Omental fat pad (tissue), 4 donors: ENCODE measurements at places on chromosomes 2 and 18.
A peak's percentile ranks its signal among the peaks of the same experiment; 100 is the strongest.

DNA sequence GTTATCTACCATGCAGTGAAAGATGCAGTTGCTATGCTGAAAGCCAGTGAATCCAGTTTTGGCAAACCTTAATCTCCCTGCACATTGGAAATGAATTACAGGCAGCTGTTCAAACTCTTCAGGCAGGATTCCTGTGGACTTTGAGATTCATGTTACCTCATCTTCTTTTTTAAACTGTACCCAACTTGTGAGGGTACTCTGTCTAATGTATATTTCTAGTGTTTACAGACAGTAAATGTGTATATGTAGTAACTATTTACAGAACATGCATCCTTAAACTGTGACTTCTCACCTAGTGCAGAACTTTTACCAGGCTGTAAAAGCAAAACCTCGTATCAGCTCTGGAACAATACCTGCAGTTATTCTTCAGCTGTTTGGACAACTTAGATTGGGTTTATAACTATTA lies 50.9 kb downstream of the KDM3A start:
- DNase-seq = no peak

DNA sequence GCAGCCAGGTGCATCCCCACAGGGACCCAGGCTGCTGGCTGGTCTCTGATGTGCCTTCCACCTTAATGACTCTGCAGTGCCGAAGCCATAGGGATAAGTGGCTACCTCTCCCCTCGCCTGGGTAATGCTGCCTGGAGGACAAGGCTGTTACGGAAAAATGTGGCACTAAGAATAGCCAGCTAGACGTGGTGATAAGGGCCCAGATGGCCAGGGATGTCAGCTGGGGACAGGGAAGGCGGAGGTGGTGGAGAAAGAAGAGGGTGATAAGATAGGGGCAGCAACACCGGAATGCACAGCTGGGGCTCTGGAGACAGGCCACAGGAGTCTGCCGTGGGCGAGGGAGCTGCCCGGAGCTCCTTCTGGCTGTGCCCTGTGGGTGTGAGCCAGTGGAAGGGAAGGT lies 170.6 kb downstream of the FHOD3 start:
- no peak for DNase-seq

DNA sequence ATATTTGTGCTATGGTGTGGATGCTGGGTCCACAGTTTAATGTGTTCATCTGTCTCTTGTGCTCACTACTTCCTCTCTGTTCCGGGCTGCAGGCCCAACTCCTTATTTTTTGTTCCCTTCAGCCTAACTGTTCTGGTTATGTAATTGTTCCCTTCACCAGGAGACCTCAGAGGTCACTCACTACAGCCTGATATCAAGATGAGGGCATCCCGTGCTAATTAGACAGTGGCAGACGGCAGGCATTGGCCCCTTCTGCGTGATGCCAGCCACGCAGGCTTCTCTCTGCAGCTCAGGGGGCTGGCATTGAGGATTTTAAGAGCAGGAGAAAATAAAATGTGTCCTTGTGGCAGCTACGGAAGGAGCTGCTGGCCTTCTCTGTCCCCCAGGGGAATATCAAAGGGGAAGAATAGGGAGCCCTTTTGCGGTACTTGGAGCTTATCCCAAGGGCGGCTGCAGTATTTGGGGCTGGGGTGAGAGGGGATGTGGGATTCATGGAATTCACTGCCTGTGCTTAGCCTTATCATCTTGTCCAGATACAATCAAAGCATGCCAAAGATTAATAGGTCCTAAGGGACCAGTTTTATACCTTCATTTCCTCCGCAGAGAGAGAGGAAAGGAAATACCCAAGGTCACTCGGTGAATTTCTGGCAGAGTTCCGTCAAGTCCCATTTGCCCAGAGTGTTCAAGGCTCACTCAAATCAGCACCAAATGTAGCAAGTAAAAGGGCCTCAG lies 53.3 kb upstream of the TRIB2 start:
- DNase-seq = no peak

GRCh38 chr2:9979977-9980376 lies 28.5 kb downstream of the GRHL1 start:
- no peak for DNase-seq

DNA sequence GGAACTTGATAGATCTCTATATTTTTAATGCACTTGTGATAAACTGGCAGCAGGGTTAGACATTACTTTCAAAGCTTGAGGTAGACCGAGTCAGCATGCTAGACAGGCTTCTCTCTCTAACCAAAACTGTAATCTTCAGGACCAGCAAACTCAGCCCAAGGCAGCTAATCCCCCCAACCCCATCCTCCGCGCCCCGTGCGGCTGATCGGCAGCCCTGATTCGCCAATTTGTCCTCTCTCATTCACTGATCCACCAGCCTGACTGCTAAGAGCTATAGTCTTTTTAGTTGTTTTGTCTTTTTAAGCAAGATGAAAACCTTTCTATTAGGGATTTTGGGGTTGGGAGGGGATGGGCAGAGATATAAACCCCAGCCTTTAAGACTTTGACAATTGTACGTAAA lies 20.7 kb downstream of the ASPRV1 start:
- no peak for DNase-seq

DNA sequence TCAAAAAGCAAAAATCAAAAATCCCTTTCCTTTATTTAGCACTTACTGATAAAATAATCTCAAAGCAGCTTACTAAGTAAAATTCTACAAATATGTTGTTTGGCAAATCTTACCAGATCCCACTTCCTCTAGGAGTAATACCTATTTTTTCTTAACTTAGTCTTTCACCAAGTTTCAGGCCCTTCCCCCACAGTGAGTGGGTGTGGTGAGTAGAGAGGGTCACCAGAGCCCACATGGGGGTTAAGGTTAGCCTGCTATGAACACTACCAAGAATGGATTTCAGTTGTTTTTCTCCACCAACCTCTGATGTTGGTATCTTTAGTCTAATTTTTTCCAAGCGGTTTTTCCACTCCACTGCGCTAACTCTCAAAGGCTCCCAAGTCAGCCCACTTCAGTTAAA lies 23.2 kb downstream of the PIAS2 start:
- DNase-seq = no peak

DNA sequence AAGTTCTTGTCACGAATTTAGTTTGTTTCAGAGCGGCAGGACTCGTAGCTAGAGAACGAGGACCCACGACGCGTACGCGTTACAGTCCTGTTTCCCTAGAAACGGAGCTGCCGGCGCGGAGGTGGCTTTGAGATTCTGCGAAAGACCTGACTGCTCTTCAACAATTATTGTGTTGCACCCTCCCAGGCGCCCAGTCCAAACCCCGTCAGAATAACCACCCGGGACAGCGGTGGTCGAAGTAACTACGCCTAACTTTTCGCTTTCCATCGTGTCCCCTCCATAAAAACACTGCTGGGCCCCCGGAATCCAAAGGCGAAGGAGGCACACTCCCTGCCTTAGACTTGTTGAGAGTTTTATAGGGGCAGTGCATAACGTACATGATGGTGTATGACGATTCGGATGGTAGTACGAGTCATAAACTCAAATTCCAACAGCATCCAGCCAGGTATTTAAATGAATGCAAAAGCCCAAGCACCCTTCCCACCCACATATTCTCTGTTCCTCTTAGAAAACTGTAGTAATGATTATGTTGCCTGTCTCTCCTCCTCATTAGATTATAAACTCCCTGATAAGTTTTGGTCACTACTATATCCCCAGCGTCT lies 651 bp upstream of the STAM2 start:
- DNase-seq = no peak

DNA sequence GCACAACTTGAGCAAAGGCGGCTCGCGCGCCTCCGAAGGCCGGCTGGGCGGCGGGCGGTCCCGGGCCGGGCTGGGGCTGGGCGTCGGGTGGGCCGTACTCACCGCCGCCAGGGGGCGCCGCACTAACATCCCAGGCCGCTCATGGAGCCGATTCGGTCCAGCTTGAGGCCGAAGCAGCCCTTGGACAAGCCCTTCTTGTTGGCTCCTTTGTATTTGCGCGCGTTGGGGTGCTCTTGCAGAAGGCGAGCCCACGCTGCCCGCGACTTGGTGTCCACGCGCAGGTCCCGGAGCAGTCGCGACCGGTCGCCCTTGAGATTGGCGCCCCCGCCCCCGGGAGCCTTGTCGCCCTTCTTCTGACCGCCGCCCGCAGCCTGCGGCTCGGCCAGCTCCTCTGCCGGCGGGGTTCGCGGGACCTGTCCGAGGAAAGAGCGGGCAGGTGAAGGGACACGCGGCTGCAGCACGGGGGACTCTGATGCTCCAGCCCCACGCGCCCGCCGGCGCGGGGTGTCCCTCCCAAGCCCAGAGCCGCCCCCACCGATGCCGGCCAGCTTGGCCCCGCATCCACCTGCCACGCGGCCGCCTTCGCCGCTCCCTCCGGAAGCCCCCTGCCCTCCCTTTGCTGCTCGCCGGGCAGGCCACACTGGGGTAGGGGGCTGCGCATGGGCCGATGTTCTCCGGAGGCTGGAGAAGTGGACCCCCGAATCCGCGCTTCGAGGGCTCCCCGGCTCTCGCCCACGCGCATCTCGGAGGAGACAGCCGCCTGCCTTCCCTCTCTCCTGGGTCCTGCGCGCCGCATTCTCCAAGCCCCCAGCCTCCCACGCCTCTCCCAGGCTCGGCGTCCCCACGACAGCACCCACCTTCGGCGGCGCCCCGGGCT lies 655 bp downstream of the NPPC start:
- DNase-seq = peak; percentile 61
